SHP77 treated with DMSO at 0.1 percent for 48 hours (cell line): ENCODE measurements at places on chromosomes 4 and X.

- no peak for DNase-seq
These were observed 146.3 kb downstream of the LDB2 start for GRCh38 chr4:16752150-16752549.

DNA sequence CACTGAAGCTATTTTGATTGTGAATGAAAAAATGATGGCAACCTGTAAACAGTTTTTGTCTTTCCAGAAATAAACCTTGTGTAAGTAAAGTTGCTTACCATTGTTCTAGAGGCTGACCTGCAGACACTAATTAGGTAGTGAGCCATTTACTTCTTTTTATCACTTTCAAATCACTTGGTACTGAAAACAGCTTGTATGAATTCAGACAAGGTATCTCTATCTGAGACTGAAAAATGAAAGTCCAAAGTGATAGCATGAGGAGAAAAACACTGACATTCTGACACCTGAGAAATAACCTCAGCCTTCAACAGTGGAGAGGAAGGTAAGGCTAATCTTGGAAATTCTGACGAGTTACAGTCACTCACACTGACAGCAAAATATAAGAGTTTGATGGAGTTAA, 238.8 kb downstream of the GPC3 start:
- no peak for DNase-seq

GRCh38 chr4:86968547-86968946, 33.7 kb downstream of the AFF1 start:
- DNase-seq, result no peak

- no peak for DNase-seq
These were observed 20.2 kb upstream of the GBA3 start for GRCh38 chr4:22672519-22672918.

DNA sequence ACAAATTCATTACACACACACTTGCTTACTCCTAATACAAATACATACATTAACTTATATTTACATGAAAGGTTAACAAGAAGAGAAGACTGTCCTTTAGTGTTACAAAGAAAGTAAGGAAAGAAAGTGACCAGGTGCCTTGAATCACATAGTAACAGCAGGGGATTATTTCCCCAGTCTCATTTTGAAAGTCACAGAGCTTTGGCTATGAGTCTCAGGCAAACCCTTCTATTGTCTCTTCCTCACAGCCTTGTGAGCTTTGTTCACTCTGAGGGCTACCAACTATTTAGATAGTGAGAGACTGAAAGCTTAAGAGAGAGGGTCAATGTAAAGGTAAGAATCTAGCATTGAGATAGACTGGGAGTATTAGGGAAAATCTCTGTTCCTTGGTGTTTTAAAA, 161.6 kb downstream of the NPNT start:
- no peak for DNase-seq

DNA sequence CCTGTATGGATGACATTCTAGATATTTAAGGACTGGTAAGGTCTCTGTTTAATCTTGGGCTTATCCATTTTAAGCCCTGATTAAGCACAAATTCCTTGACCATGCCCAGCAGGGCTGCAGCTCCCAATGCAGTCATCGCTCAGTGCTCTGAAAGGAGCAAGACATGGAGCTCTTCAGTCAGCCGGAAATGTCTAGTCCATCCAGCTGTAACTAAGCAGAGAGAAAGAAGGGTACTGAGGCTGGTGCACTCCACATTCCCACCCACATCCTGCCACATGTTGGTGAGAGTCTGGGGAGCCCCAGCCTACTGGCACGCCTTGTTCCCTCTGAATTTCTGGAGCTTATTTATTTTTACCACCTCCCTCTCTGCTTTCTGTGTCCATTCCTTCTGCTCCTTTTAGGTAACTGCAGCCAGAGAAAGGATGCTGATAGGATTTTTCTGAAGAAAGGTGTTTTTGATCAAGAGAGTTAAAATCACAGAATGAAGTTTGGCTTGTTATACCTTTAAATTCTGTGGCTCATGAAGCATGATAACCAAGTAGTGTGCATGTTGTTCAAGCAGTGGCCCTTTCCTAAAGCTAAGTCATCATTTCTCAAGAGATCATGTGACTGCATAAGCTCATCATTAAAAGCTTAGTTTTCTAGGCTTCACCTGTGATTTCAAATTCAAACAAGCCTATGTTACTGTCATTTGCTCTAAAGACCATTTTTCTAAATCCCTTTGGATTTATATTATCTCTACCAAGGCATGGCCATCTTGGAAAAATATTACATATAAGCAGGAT, 74.0 kb downstream of the GALNT7 start:
- no peak for DNase-seq

DNA sequence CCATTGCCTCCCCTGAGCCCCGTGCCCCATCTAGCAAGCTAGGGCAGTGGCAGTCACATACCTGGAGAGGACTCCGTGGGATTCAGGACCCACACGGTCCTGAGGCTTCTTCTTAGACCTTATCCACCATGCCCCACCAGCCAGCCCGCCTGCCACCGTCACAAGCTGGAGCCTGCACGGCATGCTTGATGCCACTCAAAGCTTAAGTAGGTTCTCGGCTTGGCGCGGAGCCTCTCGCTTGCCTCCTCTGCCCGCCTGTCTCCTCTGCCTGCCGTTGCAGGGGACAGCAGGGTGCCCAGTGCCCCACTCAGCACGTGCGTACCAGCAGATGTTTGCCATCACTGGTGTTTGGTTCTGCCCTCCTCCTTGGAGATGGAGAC, 14.1 kb downstream of the PSAPL1 start:
- DNase-seq, result no peak

DNA sequence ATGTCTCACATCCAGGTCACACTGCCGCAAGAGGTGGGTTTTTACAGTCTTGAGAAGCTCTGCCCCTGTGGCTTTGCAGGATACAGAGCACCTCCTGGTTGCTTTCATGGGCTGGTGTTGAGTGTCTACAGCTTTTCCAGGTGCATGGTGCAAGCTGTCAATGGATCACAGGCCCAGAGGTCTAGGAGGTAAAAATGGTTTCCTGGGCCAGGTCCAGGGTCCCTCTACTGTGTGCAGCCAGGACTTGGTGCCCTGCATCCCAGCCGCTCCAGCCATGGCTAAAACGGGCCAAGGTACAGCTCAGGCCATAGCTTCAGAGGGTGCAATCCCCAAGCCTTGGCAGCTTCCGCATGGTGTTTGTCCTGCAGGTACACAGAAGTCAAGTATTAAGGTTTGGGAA, 434.1 kb upstream of the GALNT7 start:
- DNase-seq, result no peak

GRCh38 chrX:48179691-48180090, 16.9 kb downstream of the SSX5 start:
- no peak for DNase-seq

GRCh38 chr4:158758142-158758541, 10.7 kb upstream of the FNIP2 start:
- DNase-seq, result no peak

- DNase-seq, result no peak
These were observed 29.3 kb upstream of the UGT2B7 start for GRCh38 chr4:69066945-69067344.

GRCh38 chr4:102308032-102308799, 37.1 kb downstream of the SLC39A8 start:
- DNase-seq, result no peak

DNA sequence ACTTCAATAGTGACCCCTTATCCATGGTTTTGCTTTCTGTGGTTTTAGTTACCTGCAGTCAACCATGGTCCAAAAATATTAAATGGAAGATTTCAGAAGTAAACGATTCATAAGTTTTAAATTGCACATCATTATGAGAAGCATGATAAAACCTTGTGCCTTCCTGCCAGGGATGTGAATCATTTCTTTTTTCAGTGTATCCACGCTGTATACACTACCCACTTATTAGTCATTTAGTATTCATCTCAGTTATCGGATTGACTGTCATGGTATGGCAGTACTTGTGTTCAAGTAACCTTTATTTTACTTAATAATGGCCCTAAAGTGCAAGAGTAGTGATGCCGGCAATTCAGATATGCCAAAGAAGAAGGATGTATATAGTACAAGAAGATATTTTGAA, 37.7 kb upstream of the TASL start:
- no peak for DNase-seq

- DNase-seq, result no peak
These were observed 31.0 kb downstream of the TRPC5 start for GRCh38 chrX:112051576-112051975.

- no peak for DNase-seq
These were observed 174.2 kb downstream of the GC start for GRCh38 chr4:71609651-71610050.

GRCh38 chr4:156545003-156545785, 426.4 kb downstream of the PDGFC start:
- no peak for DNase-seq

- DNase-seq, result no peak
These were observed 338.1 kb upstream of the F9 start for GRCh38 chrX:139192386-139192961.

DNA sequence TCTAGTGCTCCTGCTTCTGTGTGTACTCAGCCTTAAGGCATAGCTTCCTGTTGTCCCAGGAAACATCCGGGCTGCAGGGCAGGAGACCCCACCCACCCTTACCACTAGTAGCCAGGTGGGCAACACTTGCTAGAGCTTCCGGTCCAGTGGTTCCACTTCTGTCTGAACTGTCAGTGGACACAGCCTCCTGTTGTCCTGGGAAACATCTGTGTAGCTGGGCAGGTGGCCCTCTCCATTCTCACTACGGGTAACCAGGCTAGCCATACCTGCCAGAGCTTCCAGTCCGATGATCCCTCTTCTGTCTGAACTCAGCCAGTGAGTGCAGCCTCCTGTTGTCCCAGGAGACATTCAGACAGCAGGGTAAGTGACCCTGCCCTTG, 372.2 kb downstream of the INPP4B start:
- DNase-seq, result no peak

DNA sequence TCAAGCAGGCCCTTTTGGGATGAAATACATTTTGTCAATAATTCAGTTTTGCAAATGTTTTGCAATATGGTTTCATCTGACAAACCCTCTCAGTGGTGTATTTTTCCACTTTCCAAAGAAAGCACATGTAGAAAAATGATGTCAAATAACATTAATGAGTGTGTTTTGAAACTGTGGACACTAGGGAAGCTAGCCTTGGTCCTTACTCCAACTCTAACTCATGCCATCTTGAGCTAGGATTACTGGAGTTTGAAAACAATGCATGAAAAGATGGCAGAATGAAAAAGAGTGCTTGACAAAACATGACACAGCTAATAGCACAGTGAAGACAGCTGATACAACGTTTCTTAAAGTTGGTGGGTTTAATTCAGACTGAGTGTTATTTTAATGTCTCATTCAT, 41.4 kb downstream of the HAND2 start:
- DNase-seq, result no peak

DNA sequence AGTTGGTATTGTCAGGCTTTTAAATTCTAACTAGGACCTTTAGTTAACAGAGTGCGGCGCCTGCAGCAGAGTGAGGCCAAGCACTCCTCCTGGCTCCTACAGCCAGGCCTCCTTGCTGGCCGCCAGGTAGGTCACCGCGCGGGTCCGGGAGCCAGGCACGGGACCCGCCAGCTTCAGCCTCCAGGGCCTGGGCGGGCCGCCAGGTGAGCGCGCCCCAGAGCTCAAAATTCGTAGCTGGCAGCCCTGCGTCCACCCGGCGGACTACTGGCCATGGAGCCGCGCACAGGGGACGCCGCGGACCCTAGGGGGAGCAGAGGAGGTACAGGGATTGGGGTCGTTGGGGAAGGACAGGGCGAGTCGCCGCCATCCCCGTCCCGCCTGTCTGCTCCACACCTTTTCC, at the start of gene MAGIX:
TSS of gene MAGIX (plus strand) at position 139 of the 400 bp plus-strand sequence. CDS start at position 271, 132 bp downstream.
- no peak for DNase-seq

- no peak for DNase-seq
These were observed 364.5 kb downstream of the MAPK10 start for GRCh38 chr4:85995361-85995760.

- DNase-seq, result no peak
These were observed 1.7 kb downstream of the PDE5A start for GRCh38 chr4:119626943-119627266.

GRCh38 chr4:105755375-105755774, 46.8 kb downstream of the GSTCD start:
- no peak for DNase-seq

DNA sequence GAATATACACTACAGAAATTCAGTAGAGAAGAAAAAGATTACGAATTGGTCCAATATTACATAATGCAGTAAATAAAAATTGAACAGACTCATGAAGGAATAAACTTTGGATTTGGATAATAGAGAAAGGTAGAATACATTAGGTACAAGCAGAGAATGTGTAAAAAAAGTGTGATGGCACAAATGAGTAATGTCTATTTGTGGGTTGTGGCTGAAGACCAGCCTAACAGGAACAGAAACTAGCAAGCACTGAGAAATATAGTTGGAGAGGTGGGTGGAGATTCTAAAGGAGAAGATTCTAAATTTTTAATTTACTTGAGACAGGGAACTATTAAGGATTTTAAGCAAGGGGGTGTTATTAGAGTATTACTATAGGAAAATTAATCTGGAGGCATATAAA, 15.2 kb upstream of the CLOCK start:
- DNase-seq, result no peak

GRCh38 chrX:50747471-50747900, 66.5 kb downstream of the SHROOM4 start:
- no peak for DNase-seq
